Left ventricle myocardium superior (tissue), 1 donor: ENCODE measurements at places on chromosomes 7 and 10. TPM values are rescaled to one million over a fixed set of nuclear protein-coding genes. Genes with fewer than 3 reads are reported as not detected.

GRCh38 chr7:48042216-48042615, 6.9 kb downstream of the C7orf57 start:
- DNase-seq: no peak

The ANKRD30A gene
- total RNA-seq: not detected

DNA sequence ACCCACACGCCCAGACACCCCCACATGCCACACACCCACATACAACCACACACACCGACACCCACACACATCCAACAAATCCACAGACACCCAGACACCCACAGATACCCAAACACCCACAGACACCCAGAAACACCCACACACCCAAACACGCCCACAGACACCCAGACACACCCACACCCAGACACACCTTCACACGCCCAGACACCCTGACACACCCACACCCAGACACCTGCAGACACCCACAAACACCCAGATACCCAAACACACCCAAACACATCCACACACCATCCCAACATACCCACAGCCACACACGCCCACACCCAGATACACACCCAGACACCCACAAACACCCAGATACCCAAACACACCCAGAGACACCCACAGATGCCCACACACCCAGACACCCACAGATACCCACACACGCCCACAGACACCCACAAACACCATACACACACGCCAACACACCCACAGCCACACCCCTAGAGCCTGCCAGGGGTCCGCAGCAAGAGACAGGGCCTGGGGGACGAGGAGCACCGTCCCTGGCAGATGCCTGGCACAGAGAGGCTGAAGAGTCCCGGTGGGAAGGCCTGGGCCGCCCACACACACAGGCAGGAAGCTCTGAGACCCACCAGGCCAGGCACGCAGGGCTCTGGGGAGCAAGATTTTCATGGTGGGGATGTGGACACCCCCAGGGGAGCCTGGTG, 28.5 kb downstream of the CYP2W1 start:
- no peak for DNase-seq

The BAMBI gene
- 12.5 TPM for total RNA-seq

GRCh38 chr10:31087011-31087410, 55.3 kb upstream of the ZNF438 start:
- no peak for DNase-seq

DNA sequence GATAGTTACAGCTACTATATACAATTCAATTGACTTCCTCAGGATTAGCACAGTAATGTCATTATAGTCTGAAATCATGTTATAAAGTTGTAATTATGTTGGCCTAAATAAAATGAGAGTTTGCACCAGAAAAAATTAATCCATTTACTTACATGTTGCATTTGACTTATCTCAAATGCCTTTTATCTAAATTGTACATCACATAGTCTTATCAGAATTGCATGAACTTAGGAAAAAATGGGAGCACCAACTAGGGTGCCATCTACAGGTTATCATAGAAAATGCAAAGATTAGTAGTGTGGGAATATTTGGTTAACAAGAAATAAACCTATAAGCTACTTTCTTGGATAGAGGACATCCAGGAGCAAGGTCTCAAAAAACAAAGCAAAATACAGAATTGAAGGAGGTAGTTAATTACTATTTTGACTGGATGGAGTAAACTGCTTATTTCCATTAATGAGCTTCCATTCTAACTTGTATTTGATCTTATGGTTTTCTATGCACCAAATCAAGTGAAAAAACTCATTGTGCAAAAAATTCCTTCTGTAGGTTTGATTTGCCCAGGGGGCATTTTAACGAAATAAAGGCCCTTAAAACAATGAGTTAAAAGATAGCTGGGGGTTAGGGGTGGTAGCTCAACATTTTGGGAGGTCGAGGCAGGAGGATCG, 60.0 kb upstream of the ORC5 start:
- DNase-seq: no peak

The ZCWPW1 gene
- 4.2 TPM for total RNA-seq

DNA sequence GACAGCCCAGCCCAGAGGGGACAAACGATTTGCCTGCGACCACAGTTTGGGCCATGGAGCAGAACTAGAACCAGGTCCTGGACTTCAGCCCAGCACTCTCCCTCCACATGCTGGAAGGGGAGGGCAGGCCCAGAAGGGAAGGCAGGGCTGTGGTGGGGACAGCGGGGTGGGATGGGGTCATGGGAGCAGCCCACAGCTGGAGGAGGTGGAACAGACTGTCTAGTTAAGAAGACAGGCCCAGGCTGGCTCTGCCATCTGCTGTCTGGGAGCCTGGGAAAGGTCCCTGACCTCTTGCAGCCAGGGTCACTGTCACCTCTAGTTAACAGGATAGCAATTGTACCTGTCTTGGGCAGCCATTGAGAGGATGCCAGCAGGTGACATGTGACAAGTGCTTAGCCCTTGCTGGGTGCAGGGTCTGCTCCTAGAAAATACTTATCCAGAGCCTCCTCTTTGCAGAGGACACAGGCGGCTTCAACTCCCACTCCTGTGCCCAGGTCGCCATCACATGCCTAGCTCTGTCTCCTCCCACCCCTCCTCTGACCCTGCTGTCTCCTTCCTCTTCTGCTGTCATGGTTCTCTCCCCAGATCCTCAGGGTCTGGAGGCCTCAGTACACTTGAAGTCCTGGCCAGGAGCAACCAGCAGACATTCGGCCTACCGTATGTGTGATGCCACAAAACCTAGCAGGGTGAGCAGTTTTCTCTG, 37.0 kb upstream of the CHST15 start:
- no peak for DNase-seq

The HSPA12A gene
- 22.5 TPM for total RNA-seq

The ST8SIA6 gene
- total RNA-seq: 7.4 TPM

DNA sequence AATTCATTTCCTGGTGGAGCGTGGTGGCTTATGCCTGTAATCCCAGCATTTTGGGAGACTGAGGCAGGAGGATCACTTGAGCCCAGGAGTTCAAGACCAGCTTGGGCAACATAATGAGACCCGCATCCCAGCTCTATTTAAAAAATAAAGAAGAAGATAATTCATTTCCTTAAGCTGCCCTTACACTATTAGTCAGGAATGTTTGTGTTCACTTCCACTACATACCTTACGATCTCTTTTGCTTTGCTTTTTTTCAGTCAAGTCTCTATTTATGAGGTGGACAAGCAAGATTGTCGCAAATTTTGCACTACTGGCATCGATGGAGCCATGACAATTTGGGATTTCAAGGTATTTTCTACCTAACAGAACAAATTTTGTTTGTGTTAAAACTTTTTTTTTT, 11.2 kb upstream of the ARPC1B start:
- DNase-seq: no peak

DNA sequence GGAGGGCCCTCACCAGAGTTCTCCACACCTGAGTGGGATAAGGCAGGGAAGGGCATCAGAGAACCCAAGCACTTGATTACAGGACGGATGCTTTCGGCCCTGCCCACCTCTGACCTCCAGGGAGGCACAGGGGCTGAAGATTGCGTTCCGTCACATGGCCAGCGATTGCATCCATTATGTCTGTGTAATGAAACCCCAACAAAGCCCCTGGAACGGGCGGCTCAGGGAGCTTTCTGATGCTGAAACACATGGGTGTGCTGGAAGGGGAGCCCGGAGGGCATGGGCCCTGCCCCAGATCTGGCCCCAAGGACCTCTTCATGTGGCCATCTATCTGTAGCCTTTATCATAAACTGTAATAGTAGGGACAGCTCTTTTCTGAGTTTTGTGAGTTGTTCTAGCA, 117.2 kb downstream of the PTPN20 start:
- DNase-seq: no peak

DNA sequence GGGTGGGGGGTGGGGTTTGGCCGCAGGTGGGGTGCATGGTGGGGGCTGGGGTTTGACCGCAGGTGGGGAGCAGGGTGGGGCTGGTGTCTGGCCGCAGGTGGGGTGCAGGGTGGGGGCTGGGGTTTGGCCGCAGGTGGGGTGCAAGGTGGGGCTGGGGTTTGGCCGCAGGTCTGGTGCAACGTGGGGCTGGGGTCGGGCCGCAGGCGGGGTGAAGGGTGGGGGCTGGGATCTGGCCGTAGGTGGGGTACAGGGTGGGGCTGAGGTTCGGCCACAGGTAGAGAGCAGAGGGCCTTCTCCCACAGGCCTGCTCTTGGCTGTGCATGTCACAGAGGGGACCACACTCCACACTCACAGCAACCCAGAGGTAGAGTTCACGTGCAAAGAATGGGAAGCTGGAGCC, 586.6 kb downstream of the PTPRN2 start:
- DNase-seq: no peak

DNA sequence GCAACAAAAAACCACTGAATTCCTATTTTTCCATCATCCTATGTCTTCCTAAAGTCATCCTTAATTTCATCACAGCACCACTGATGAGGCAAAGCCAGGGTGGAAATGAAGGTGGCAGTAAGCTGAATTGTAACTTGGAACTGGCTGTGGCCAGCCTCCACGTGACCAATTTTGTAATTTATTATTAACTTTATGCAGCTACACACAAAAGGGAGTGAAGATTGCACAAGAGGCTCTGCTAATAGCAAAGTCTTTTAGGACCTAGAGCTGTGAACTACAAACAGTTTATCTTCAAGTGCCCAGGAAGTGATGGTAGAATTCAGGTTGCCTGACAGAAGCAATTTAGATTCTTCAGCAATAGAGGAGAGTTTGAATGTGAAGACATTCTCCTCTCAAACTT, 176.4 kb downstream of the CCDC71L start:
- DNase-seq: no peak

DNA sequence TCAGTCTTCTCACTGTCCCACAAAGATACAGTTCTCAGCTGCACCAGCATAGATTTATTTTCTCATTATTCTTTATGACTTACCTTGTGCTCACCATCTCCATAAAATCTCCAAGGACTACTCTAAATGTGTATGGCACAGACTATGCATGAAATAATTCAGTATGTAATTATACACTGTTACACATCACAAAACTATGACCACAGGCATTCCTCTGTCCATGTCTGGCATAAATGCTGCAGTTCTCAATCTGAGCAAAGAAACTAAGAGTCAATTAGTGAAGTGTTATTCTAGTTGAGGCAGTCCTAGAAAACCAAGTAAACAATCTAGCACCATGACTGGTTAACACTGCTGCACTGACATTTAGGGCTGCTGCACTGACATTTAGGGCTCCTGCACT, 2.7 kb downstream of the CYCS start:
- no peak for DNase-seq

GRCh38 chr7:18538554-18539250, 43.2 kb downstream of the HDAC9 start:
- no peak for DNase-seq

GRCh38 chr10:26612151-26612915, 85.2 kb upstream of the PDSS1 start:
- no peak for DNase-seq

GRCh38 chr7:48366096-48366495, 194.8 kb downstream of the ABCA13 start:
- no peak for DNase-seq

The RHOBTB1 gene
- 13.5 TPM for total RNA-seq

GRCh38 chr7:22202141-22202540, 154.8 kb downstream of the RAPGEF5 start:
- DNase-seq: no peak

DNA sequence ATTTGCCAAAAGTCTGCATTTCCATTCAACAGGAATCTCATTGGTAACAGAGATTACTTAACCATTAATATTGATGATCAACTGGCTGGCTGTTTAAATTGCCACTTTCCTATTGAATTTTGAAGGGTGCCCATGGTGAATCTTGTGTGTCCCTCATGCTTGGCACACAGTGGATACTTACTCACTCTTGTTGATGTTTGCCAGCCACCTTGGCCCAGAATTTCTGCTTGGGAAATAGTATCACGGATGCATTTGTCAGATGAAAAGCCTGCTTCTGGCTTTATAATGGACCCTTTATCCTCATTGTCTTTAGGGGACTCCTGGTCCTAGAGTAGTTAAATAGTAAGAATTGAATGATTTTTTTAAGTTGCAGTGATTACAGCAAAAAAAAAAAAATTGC, 52.0 kb downstream of the MMRN2 start:
- no peak for DNase-seq

DNA sequence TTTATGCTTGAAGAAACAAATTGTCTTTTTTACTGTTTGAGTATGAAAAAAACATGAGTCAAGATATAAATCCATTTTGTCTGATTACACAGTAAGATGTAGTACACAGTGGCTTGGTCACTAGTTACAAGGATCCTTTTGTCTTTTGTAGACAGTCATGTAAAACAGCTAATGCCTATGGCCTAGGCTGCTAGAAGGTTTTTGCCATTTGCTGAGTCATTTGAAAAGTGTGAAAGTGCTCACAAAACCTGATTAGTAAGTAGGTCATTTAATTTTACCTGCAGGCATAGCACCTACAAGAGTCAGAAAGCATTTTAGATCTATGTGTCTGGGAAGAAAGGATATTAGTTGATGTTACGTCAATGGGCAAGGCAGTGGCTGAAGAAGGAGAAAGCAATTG, 819.4 kb downstream of the MAGI2 start:
- DNase-seq: no peak

DNA sequence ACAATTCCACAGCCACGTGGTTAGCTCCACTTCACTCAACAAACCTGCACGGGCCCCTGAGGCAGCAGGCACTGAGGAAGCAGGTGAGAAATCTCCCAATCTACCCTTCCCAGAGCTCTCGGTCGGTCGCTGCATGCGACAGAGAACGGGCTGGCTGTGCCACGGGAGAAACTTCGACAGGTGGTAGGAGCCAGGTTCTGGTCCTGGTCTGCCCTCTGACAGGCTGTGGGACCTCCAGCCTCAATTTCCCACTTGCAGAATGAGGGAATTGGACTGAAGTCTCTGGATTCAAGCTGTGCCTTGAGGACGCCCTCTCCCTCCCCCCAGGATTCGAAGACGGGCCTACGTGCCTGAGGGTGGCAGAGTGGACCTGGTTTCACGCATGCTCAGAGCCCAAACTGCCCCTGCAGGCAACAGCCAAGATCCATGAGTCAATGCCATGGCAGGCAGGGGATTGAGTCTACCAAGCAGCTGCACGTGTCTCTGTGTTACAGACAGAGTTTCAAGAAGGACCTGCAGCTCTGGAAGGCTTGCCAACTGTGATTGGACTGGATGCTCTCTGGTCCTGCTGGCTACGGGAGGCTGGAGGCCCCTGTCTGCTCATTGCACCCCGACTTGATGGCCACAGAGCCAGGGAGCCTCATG, 215.0 kb downstream of the USP6NL start:
- no peak for DNase-seq

DNA sequence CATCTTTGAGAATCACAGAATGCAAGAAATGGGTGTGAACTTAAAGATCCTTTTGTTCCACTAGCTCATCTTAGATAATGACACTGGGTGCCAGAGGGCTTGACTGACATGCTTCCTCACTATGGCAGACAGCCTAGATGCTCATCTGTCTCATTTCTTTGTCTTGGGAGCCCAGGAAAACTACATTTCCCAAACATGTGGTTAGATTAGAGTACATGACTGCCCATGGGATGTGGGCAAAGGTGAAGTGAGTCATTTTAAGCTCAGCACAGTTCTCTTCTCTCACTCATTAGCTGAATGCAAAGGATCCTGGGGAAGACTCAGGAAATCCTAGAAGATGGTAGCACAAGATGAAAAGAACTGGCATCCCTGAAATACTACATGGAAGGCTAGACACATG, 32.5 kb upstream of the TBX20 start:
- DNase-seq: no peak
